Liver (tissue), 10 donors: ENCODE measurements at places on chromosomes 2 and 18. TPM values are rescaled to one million over a fixed set of nuclear protein-coding genes. Genes with fewer than 3 reads are reported as not detected.

DNA sequence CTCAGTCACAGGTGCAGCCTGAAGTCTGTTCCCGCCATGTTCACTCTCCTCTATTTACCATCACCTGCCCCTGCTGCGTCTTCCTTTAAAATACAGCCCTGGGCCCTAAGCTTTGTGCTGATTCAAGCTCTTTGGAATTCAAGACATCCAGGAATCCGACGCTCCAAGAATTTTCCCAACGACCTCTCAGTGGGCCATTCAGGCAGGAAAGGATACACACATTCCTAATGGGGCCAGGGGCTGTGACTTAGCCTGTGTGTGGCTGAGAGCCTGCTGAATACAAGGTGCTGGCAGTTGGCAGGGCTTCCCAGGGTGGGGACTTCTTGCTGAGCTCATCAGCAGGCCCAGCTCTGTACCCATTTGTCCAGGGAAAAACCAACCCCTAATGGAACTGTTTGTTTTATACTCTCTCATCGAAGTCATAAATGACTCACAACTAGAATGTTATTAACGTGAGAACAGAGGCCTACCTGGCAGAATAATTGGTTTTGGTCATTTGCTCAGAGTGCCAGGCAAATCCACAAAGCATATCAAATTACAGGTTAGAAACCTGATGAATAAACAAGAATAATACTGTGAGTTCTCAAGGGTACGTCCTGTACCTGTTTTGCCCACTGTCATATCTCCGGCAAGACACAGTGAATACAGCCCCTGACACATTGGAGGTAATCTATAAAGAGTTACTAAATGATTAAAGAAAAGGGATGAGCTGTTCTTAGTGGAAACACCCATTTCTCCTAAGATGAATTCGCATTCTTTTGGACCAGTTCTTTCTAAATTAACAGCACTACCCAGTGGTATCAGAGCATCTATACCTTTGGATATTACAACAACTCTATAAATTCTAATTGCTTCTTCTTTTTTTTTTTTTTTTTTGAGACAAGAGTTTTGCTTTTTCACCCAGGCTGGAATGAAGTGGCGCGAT lies 12.6 kb upstream of the KCMF1 start:
- DNase-seq = no peak
- H3K36me3 ChIP-seq = no peaks in the 10 kb centered on the region
- H3K27ac ChIP-seq = no peak overlapping the region
- no peaks in the 10 kb centered on the region for H3K27me3 ChIP-seq
- no peaks in the 10 kb centered on the region for H3K4me1 ChIP-seq

DNA sequence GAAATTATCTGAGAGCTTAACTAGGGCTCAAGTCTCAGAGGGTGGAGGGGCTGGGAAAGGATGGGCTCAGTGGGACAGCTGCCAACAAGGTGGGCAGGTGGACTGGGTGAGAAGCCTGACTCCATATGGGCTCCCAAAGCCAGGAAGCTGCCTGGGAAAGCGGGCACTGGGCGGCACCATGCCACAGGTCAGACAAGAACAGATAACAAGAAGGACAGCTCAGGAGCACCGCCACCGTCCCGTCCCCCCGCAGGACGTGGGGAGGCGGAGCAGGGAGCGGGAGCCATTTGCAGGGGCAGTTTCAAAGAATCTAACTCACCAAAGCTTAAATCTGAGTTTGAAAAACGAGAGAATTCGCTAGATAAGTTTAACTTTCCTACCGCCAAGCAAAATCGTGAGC lies 45.6 kb downstream of the NETO1 start:
- no peak overlapping the region for H3K27ac ChIP-seq
- no peak for DNase-seq
- H3K4me3 ChIP-seq = no peak overlapping the region
- no peaks in the 10 kb centered on the region for H3K36me3 ChIP-seq

VAPA gene
- total RNA-seq = 98.6 TPM

- no peaks in the 10 kb centered on the region for H3K36me3 ChIP-seq
- peaks cover 27% of the 10 kb centered on the region for H3K4me1 ChIP-seq
- H3K27ac ChIP-seq = no peak overlapping the region
- H3K27me3 ChIP-seq = no peaks in the 10 kb centered on the region
- no peak overlapping the region for H3K4me3 ChIP-seq
Measured at GRCh38 chr2:238290091-238290509, 1.7 kb upstream of the PER2 start.

GRCh38 chr2:220394433-220394832 lies 767.0 kb downstream of the SLC4A3 start:
- no peaks in the 10 kb centered on the region for H3K4me1 ChIP-seq
- peaks cover 4% of the 10 kb centered on the region for H3K27me3 ChIP-seq
- no peak for DNase-seq
- no peak overlapping the region for H3K27ac ChIP-seq
- no peaks in the 10 kb centered on the region for H3K36me3 ChIP-seq

GRCh38 chr2:223597076-223597475 lies 5.1 kb downstream of the SCG2 start:
- DNase-seq = no peak
- no peaks in the 10 kb centered on the region for H3K27me3 ChIP-seq
- H3K36me3 ChIP-seq = no peaks in the 10 kb centered on the region
- H3K4me1 ChIP-seq = no peaks in the 10 kb centered on the region

DNA sequence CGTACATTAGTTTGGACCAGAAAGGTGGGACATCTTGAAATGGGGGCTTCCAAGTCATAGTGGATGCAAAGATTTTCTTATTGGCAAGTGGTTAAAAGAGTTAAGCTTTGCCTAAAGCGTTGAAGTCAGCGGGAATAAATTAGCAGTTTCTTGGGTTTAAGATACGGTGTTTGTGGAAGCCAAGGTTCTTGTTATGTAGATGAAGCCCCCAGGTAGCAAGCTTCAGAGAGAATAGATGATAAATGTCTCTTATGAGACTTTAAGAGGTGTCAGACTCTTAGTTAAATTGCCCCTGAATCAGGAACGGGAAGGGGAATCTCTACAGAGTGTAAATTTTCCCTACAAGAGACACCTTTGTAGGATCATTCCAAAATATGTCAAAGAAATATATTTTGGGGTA lies 10.9 kb upstream of the GLS start:
- H3K36me3 ChIP-seq = no peaks in the 10 kb centered on the region
- H3K27ac ChIP-seq = no peak overlapping the region
- DNase-seq = no peak
- peaks cover 3% of the 10 kb centered on the region for H3K4me1 ChIP-seq

SPDYA gene
- total RNA-seq = 0.14 TPM

UGT1A3 gene
- total RNA-seq = 18.2 TPM

DNA sequence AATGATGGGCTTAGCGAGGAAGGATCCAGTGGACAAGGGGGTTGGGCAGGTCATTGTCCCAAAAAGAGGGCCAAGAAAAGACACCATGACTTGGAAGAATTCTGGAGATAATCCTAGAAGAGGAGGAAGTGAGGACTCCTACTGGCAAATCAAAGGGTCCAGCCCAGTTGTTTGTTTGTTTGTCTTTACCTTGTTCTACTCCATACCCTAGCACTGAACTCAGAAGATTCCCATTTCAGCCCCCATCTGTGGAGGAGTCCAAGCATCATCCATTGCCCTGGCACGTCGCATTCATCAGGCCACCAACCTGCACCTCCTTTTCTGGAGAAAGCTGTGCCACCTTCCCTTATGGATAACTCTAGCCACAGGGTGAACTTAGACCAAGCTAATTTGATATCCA lies 326.2 kb downstream of the EN1 start:
- DNase-seq = no peak
- H3K27ac ChIP-seq = no peak overlapping the region
- no peaks in the 10 kb centered on the region for H3K4me1 ChIP-seq
- no peaks in the 10 kb centered on the region for H3K27me3 ChIP-seq

PCARE gene
- total RNA-seq = not detected
